ENCODE measurements at places on chromosomes 7 and 10.

DNA sequence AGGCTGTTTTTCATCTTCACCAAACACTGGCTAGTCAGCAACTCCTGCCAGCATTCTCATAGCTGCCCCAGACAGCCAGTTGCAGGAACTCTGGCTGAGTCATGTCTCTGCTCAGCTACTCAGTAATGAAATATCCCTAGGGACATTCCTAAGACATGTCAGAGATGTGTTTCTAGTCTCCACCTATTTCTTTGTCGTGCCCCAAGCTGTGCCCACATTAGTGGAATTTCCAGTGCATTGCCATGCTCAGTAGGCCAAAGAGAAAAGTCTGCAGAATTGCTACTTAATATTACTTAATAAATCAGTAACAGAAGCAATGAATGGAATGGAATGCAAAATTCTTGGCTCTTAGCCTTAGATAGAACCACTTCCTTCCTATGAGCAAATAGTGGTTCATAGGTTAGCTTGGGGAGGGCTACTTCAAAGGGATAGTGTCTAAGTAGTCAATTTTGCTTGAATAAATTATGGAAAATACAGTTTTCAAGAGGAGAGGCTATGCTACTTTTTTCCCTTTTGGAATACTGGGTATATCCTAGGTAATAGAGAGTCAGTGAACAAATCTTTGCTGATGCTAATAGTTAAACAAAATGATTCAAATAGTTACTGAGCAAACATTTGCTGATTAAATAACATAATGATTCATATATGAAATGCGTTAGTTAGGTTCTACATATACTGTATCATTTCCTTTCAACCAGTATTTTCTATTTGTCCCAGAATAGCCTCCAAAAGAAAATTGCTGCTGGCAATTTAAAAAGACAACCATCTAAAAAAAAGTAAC is 23.6 kb upstream of the SEMA3C start:
- no peak for DNase-seq

DNA sequence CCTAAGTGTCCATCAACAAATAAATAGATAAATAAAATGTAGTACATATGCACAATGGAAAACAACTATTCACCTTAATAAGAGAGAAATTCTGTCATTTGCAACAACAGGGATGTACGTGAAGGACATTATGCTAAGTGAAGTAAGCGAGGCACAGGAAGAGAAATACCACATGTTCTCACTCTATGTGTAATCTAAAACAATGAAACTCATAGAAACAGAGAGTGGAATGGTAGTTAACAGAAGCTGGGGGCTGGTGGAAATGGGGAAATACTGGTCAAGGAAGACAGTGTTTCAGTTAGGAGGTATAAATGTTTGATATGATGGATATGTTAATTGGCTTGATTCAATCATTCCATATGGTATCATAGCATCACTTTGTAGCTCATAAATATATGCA is 43.1 kb downstream of the ARL4A start:
- DNase-seq, result no peak

DNA sequence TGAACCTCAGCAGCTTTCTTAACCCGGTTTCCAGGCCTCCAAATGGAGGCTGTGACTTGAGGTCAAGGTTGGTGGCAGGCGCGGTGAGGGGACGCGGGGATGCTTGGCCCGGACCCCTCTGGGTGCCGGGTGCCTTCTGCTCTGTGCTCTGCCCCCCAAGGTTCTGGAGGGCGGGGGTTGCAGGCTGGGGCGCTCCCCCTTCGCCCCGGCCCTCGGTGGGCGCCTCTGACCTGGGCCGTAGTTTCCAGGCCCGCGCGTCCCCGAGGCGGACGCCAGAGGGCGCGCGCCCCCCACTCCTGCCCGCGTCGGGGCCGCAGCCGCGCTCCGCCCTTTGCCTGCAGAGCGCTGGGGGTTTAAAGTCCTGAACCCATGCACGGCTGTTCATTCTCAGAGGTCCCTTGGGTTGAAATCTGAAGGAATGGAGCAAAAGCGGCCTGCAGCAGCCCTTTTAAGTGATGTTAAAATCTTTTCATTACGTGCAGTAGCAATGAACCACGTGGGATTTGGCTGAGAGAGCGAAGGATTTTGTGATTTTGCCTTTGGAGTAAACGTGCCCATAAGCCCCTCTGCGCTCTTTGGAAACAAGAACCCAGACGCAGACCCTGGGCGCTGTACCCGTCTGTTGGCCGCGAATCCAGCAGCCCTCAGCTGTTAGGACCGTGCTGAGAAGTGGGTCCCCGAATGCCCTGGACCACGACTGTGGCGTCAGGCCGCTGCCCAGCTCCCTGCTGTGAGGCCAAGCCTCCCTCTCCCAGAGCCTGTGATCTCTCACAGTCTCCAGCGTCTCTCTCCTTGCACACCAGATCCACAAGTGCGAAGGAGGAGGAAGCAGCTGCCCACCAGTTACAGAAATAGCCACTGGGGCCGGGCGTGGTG is 135.0 kb downstream of the ACTR3B start:
- DNase-seq, result no peak

GRCh38 chr10:124474514-124475070 is 13.0 kb downstream of the LHPP start:
- no peak for DNase-seq

GRCh38 chr10:73763343-73763742 is 18.5 kb upstream of the CHCHD1 start:
- no peak for DNase-seq

DNA sequence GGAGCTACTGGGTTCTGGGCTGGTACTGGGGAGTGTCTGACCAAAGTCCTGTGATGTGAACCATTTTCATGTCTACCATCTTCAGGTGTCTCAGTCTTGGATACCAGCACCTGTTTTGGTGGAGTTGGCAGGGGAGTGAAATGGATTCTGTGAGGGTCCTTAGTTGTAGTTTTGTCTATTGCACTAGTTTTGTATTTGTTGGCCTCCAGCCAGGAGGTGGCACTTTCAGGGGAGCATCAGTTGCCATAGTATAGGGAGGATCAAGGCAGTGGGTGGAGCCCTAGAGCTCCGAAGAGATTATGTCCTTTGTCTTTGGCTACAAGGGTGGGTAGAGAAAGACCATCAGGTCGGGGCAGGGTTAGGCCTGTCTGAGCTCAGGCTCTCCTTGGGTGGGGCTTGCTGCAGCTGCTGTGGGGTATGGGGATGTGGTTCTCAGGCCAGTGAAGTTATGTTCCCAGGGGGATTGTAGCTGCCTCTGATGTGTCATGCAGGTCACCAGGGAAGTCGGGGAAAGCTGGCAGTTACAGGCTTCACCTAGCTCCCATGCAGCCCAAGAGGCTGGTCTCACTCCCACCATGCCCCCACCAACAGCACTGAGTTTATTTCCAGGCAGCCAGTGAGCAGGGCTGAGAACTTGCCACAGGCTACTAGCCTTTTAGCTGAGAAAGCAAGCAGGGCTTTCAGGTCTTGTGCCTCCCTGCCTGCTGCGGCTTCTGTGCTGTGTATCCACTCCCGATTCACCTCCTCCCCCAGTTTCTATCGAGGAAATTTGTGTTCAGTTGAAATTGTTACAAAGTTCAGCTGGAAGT is 153.1 kb downstream of the ZNF365 start:
- DNase-seq, result no peak

DNA sequence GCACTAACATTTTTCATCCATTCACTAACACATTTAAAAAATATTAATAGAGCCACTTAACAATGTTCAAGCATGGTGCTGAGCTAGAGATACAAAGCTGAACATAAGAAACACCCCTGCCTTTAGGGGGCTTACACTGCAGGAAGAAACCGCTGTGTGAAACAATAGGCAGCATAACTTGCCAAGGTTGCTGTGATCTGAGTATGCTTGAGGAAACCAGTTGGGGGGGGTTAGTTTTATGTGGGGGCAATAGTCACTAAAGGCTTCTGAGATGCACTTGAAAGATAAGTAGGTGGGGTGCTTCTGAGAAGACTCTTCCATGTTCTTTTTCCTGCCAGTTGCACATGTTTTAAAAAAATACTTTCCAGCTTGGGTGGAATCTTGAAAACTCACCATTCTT is 2.8 kb downstream of the RBM17 start:
- DNase-seq, result no peak

DNA sequence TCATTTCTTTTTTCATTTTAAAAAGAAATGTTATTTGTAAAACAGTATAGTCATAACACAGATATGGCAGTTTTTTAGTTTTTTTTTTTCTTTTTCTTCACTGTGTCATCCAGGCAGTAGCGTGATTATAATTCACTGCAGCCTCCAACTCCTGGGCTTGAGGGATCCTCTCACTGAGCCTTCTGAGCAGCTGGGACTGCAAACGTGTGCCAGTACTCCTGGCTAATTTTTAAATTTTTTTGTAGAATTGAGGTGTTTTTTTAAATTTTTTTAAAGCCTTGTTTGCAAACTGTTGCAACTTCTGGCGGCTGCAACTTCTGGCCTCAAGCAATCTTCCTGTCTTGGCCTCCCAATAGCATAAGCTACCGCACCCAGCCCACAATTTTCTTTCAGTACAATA is 63.0 kb downstream of the HELLS start:
- DNase-seq, result no peak

Measured in activated T-helper 9 cell treated with anti-CD3 and anti-CD28 coated beads, Interleukin-2, amount 50 U/mL, for 16 hours (primary cell).